Karpas-422 (cell line): ENCODE measurements at places on chromosomes 6 and 20.
A peak's percentile ranks its signal among the peaks of the same experiment; 100 is the strongest.

GRCh38 chr6:26246553-26246952, 118.4 kb upstream of the BTN3A2 start:
- DNase-seq: no peak

GRCh38 chr6:126172131-126172530, 167.8 kb upstream of the CENPW start:
- DNase-seq: no peak

- no peak for DNase-seq
Observed at GRCh38 chr6:51495096-51495495, 592.3 kb downstream of the PKHD1 start.

DNA sequence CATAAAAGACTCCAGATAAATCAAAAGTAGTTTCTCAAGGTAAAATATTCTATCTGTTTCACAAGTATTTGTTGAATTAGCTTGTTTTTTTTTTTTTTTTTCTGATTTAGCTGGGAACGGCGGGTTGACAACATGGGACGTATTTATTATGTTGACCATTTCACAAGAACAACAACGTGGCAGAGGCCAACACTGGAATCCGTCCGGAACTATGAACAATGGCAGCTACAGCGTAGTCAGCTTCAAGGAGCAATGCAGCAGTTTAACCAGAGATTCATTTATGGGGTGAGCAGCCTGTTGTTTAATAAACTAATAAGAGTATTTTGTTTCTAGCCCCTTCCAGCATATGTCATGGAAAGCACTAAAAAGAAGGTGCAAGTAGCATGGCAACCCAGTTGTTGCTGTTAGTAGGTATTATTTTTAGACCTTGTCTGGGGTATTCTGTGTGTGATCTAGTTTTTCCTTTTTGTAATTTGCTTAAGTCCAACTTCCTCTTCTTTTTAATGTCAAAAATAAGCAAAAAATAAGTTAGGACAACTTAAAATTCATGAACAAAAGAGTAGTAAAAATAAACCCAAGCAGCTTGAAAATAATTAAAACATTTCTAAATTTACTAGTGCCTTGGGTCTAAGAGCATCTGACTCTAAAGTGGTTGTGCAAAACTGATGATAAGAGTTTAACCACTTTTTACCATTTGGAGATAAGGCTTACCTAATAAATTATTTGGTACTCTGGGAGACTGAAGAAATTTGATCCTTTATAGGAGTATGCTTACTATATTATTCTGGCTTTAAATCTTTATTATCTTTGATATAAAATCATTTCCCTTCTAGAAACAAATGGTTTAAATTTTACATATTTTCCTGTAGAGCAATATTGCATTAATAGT, 70.8 kb upstream of the DYNLRB1 start:
- DNase-seq: no peak

DNA sequence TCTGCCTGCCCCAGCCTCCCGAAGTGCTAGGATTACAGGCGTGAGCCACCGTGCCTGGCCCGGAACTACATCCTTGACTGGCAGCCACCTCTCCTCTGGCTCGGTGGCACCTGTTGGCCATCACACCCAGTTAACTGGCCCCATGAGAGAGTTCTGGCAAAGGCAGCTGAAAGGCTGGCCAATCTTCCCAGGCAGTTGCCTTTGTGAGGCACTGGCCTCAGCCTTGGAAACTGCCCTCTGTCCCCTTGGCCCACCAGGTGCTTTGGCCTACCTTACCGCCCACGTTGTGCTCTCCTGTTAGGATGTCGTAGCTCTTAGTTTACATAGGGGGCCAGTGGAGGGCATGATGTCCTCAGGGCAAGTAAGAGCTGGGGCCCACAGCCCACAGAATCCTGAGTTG, 9.6 kb upstream of the MANBAL start:
- DNase-seq: no peak

- no peak for DNase-seq
Observed at GRCh38 chr20:1946762-1947534, 46.9 kb downstream of the PDYN start.

GRCh38 chr6:156953127-156953478, 175.9 kb downstream of the ARID1B start:
- DNase-seq: peak; percentile 64

DNA sequence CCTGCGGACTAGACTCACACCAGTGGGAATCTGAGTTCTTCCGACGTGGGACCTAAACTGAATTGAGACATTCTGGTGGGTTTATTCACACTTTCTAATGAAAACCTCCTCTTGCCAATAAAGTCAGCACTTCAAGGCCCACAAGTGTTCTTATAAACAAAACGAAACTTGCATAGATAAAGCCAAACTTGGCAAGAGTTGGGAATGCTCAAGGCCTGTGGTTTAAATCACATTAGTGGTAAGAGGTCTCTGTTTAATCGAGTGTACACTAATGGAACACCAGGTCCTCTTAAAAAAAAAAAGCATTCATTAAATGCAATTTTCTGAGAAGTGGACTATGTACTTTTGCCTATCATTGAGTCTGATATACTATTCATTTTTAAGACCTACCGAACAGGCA, 143.3 kb downstream of the SMOC2 start:
- no peak for DNase-seq

DNA sequence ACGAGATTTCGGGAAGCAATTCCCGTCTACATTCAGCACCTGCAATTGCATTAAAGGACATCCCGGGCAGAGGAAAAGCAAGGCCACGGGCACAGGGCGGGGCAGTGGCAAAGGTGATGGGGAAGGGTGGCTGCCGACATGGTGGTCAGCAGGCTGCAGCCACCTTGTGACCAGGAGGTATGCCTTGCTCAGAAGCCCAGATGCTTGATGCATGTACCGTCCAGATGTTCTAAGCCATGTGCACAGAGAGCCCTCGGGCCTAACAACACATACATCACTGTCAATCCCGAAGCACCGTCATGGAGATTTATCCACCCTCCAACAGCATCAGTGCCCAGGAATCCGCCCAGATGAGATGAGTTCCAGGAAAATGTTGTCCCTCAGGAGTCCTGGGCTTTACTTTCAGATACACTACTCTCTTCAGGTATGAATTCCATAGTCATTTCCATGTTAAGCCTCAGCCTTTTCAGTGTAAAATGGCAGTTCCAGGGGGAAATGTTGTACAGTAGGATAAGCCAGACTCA, 77.8 kb upstream of the FRMD1 start:
- no peak for DNase-seq

GRCh38 chr6:80969439-80969838, 783.0 kb downstream of the TENT5A start:
- DNase-seq: no peak
